ENCODE measurements at places on chromosomes 12 and 14. TPM values are rescaled to one million over a fixed set of nuclear protein-coding genes. Genes with fewer than 3 reads are reported as not detected.
A peak's percentile ranks its signal among the peaks of the same experiment; 100 is the strongest.

- no peak overlapping the region for H3K27ac ChIP-seq
- H3K36me3 ChIP-seq = no peaks in the 10 kb centered on the region
- no peak for DNase-seq
- no peaks in the 10 kb centered on the region for H3K27me3 ChIP-seq
- no peak overlapping the region for H3K4me3 ChIP-seq
Observed at GRCh38 chr12:46794593-46795190, 31.1 kb downstream of the SLC38A4 start.

- no peak overlapping the region for H3K27ac ChIP-seq
- H3K4me1 ChIP-seq = no peaks in the 10 kb centered on the region
- no peaks in the 10 kb centered on the region for H3K36me3 ChIP-seq
- DNase-seq = no peak
Observed at GRCh38 chr12:32777691-32778175, 22.0 kb upstream of the YARS2 start.

DNA sequence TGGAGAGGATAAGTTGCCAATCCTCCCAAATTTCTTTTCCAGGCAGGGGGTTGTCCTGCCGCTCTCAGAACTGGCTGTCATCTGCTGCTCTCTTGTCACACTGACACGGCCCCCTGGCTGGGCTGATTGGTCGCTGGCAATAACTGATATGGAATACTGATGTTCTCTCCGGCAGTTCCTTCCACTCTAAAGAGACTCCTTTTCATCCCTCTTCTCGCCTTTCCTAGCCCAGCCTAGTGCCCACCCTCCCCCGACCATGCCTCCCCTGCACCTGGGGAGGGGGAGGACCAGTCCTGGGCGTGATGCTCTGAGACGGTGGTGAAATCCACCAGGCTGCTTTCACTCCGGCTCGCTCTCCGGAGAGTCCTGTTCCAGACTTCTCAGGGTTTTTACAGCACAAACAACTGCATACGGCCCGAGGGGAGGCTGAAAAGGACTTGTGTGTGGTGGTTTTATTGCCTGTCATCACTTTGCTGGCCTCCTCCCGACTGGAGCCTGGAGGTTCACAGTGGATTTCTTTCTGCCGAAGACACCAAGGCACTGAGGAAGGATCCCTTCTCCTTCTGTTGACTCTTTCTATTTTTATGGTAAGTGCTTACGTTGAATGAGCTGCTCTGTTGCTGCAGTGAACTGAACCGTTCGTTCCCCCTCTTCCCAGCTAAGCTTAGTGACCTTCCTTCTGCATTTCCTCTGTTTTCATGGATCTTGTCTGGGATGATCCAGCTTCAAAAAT, at the start of gene ANO4:
ANO4 (plus strand) TSS at position 336 of the 733 bp plus-strand sequence. CDS start 107,010 bp downstream, outside the sequence.
- H3K36me3 ChIP-seq = no peaks in the 10 kb centered on the region
- H3K27me3 ChIP-seq = no peaks in the 10 kb centered on the region
- H3K4me1 ChIP-seq = no peaks in the 10 kb centered on the region
- DNase-seq = no peak

- H3K27ac ChIP-seq = no peak overlapping the region
- H3K36me3 ChIP-seq = no peaks in the 10 kb centered on the region
- no peak for DNase-seq
- no peaks in the 10 kb centered on the region for H3K27me3 ChIP-seq
Observed at GRCh38 chr12:28611449-28611848, 421.2 kb downstream of the CCDC91 start.

DNA sequence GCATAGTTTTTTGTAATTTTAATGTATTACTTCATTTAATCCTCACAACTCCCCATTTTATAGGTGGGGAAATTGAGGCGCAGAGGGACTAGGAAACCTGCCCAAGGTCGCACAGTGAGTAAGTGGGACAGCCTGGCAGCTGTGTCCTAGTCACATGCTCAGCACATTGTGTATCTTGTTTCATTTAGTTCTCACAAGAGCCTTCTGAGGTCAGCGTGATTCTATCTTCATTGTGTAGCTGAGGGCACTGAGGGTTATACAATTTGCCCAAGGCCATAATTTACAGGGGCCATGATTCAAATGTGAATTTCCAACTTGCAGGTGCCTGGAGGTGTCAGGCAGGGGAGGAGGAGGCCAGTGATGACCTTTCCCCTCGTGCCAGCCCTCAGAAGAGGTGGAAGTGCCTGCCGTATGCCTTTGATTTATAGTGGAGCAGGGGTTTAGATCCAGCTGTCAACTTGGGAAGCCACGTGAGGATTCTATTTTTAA, 30.3 kb upstream of the SMOC1 start:
- no peak for DNase-seq
- H3K27ac ChIP-seq = no peak overlapping the region
- H3K4me1 ChIP-seq = no peaks in the 10 kb centered on the region
- no peak overlapping the region for H3K4me3 ChIP-seq
- H3K36me3 ChIP-seq = no peaks in the 10 kb centered on the region

DNA sequence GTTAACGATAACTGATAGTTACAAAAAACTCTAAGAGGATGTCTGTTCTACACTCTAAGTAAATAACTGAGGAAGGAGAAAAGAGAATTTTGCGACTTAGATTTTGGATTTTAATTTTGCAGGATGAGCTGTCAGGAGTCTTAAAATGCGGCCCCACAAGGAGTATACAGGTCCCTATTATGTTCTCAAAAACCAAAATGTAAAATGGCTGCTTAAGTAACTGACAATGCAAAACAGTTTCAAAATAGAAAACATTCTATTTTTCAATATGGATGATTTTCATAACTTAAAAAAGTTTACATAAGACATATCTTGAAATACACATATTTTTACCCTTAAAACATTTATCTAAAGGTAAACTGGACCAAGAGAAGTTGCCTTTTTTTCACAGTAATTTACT, 2.6 kb downstream of the CD69 start:
- DNase-seq = no peak
- no peaks in the 10 kb centered on the region for H3K4me1 ChIP-seq
- H3K4me3 ChIP-seq = peak overlapping the region; percentile 6
- H3K27me3 ChIP-seq = no peaks in the 10 kb centered on the region

DNA sequence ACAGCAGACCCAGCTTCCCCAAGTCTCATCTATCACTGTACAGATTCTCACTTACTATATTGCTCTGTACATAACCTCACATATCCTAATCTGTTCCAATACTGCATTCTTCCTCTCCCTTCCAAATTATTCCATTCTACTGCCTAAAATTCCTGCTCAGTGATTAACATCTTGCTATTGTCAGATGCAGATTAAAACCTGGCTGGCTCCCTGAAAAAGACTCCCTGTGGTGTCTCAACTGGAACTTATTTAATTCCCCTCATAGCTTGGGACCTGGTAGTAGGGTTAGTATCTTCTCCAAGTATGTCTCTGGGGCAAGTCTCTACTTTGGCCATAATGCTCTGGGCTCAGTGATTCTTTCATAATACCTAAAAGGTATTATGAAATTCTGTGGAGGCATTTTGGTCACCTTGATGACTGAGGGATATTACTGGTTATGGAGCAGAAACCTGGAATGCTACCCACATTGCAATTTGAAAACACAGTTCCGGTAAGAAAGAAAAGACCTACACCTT, 55.8 kb downstream of the PAWR start:
- no peaks in the 10 kb centered on the region for H3K4me1 ChIP-seq
- no peak overlapping the region for H3K4me3 ChIP-seq

SCYL2 gene
- total RNA-seq = 26.3 TPM

AQP6 gene
- not detected for total RNA-seq

DNA sequence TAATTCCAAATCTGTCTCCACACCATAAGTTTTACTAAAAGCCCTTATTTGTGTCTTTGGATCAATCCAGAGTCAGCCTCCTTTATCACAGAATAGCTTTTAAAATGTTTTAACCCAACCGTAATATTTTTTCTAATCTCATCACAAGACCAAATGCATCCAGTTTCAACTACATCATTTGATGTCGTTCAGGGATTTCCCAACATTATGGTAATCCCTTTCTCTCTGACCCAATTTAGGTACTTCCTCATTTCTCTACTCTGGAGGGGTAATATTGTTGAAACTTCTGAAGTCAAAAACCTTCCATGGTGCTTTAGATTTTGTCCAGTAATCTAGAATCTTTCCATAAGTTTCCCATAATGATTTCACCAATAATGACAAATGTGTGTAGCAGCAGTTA, 596.8 kb downstream of the SOX5 start:
- no peaks in the 10 kb centered on the region for H3K4me1 ChIP-seq
- no peaks in the 10 kb centered on the region for H3K27me3 ChIP-seq
- no peak overlapping the region for H3K4me3 ChIP-seq
- no peak for DNase-seq
- no peak overlapping the region for H3K27ac ChIP-seq

- H3K4me3 ChIP-seq = no peak overlapping the region
- H3K4me1 ChIP-seq = no peaks in the 10 kb centered on the region
- H3K27ac ChIP-seq = no peak overlapping the region
- peaks cover 56% of the 10 kb centered on the region for H3K36me3 ChIP-seq
- no peaks in the 10 kb centered on the region for H3K27me3 ChIP-seq
Observed at GRCh38 chr12:53523131-53523530, 15.8 kb upstream of the NPFF start.

CCDC177 gene
- total RNA-seq = not detected

RFLNA gene
- not detected for total RNA-seq

DNA sequence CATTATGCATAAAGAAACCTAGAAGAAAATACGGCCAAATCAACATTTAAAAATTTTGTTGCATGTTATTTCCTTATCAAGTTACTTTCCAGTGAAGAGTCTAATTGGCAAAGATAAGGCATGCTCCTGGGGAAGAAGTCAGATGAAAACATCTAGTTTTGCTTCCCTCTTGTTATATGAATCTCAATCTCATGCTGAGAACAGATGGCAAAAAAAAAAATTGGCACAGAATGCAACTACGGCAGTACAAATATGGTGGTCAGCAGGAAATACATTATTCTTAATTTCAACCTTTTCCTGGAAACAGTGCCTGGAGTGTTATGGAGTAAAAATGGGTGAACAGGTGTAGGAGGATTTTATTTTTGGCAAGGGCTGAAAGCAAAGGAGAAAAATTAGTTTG, 32.8 kb downstream of the HECTD4 start:
- no peak overlapping the region for H3K27ac ChIP-seq
- H3K4me3 ChIP-seq = no peak overlapping the region
- H3K4me1 ChIP-seq = peaks cover 3% of the 10 kb centered on the region
- H3K27me3 ChIP-seq = no peaks in the 10 kb centered on the region
- DNase-seq = no peak
- H3K36me3 ChIP-seq = no peaks in the 10 kb centered on the region

- H3K4me3 ChIP-seq = no peak overlapping the region
- no peak overlapping the region for H3K27ac ChIP-seq
- no peaks in the 10 kb centered on the region for H3K36me3 ChIP-seq
- DNase-seq = no peak
- no peaks in the 10 kb centered on the region for H3K27me3 ChIP-seq
Observed at GRCh38 chr12:67426067-67426466, 156.9 kb downstream of the CAND1 start.

CCDC88C gene
- 4.8 TPM for total RNA-seq

DNA sequence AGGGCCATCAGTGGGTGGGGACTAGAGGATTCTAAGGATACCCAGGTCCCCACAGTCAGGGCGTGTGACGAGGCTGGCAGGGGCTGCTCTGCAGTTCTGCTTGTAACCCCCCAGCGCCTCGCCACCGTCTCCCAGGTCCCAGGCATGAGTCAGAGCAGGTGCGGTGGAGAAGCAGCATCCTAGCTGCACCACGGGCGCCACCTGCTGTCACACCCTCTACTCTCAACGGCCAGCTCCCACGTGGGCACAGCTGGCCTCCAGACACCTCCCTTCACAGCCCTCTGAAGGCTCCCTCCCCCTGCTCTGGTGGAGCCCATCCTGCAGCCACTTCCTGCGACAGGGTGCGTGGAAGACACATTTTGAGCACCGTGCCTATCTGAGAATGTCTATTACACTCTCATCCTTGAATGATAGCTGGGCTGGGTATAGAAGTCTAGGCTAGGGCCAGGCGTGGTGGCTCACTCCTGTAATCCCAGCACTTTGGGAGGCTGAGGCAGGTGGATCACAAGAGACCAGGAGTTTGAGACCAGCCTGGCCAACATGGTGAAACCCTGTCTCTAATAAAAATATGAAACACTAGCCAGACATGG, 6.9 kb upstream of the NUDT14 start:
- H3K36me3 ChIP-seq = no peaks in the 10 kb centered on the region
- peaks cover 13% of the 10 kb centered on the region for H3K27me3 ChIP-seq
- no peak for DNase-seq
- H3K27ac ChIP-seq = no peak overlapping the region
- no peak overlapping the region for H3K4me3 ChIP-seq
- H3K4me1 ChIP-seq = no peaks in the 10 kb centered on the region

- H3K4me3 ChIP-seq = no peak overlapping the region
- H3K27me3 ChIP-seq = no peaks in the 10 kb centered on the region
- H3K27ac ChIP-seq = no peak overlapping the region
Observed at GRCh38 chr12:11920231-11920630, 150.5 kb upstream of the BCL2L14 start.

GRCh38 chr12:100858656-100859055, 64.1 kb downstream of the ANO4 start:
- H3K27ac ChIP-seq = no peak overlapping the region
- H3K27me3 ChIP-seq = no peaks in the 10 kb centered on the region
- no peak overlapping the region for H3K4me3 ChIP-seq
- no peaks in the 10 kb centered on the region for H3K36me3 ChIP-seq

DNA sequence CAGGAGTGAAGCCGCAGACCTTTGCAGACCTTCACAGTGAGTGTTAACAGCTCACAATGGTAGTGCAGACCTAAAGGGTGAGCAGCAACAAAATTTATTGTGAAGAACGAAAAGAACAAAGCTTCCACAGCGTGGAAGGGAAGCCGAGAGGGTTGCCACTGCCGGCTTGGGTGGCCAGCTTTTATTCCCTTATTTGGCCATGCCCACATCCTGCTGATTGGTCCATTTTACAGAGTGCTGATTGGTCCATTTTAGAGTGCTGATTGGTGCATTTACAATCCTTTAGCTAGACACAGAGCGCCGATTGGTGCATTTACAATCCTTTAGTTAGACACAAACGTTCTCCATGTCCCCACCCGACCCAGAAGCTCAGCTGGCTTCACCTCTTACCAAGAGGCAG, 35.5 kb downstream of the MAPK1IP1L start:
- H3K27me3 ChIP-seq = no peaks in the 10 kb centered on the region
- no peaks in the 10 kb centered on the region for H3K4me1 ChIP-seq
- no peak overlapping the region for H3K4me3 ChIP-seq
- H3K36me3 ChIP-seq = no peaks in the 10 kb centered on the region
- DNase-seq = no peak
- H3K27ac ChIP-seq = no peak overlapping the region

DNA sequence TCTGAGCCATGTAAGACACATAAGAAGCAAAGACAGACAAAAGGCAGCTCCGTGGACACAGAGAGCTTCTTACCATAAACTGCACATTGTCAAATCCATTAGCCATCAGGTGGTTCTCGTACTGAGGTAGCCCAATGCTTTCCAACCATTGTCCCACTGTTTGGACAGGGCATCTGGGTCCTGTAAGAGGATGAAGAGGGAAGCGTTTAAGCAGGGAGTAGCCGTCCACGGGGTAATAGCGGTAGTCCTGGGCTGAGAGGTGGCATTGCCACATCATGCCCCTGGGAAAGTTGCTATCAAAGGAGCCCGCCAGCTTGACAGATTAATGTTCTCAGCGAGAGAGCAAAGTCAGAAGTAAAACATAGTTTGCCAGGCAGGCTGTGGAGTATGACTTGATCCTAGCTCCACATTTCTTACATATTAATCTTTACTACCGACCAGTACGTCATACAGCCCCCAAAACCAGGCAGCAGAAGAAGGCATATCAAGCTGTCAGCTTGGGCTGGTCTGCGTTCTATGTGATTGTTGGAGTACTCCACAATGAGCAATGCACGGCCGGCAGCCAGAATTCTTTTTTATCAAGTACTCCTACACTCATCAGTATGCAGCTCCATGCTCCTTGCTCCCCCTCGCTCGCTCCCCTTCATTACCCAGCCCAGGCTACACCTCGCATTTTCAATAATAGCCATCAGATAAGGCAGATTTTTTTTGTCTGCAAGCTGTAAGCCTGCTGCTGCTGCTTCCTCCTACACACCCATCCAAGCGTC, 493.2 kb upstream of the GARIN6 start:
- H3K36me3 ChIP-seq = no peaks in the 10 kb centered on the region
- H3K27ac ChIP-seq = peak overlapping the region; percentile 17
- peak overlapping the region; percentile 26 for H3K4me3 ChIP-seq

KRT5 gene
- total RNA-seq = not detected

SAMD4A gene
- 231 TPM for total RNA-seq

Data from heart left ventricle (tissue), 16 donors.